Esophagus mucosa (tissue), 1 donor: ENCODE measurements at places on chromosomes 5 and 9. TPM values are rescaled to one million over a fixed set of nuclear protein-coding genes. Genes with fewer than 3 reads are reported as not detected.
A peak's percentile ranks its signal among the peaks of the same experiment; 100 is the strongest.

DNA sequence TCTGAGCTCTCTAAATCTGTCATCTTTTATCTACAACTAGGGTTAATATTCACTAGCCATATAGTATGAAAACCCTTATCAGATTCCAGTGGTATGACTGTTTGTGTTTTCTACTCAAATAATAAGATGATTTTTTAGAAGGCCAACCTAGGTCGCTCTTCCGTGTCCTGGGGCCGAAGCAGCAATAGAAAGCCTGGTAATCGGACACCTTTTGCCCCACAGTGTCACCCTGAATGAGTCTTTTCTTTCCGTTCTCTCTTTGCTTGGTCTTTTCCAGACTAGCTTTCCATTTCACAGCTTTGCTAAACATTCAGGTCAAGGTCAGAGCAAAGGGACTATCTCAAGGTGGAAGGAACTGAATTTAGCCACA is 243.3 kb upstream of the ANKRD55 start:
- ATAC-seq: no peak

The FAM163B gene
- not detected for total RNA-seq

GRCh38 chr9:85522459-85523092 is 219.2 kb downstream of the AGTPBP1 start:
- ATAC-seq: peak; percentile 35

- peak; percentile 76 for ATAC-seq
Measured at GRCh38 chr5:14144586-14145434, 1.7 kb downstream of the TRIO start.

The PCDHAC1 gene
- total RNA-seq: 0.04 TPM

GRCh38 chr5:96795626-96796025 is 12.1 kb downstream of the ERAP1 start:
- ATAC-seq: no peak

DNA sequence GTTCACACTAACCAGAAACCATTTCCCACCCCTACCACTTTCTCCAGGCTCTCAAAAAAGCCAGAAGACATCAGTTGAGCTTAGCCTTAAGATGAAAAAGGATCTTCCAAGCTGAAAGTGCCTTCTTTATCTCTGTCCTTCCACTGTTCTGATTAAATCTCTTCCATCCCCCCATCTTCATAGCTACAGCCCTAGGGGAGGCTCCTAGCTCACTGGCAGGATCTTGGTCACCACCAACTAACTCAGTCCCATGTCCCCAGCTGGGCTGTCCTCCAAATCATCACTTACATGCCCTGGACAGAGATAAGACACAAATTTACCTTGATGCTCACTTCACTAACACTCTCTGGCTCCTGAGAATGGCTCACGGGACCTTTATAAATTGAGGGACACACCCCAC is 14.3 kb downstream of the LCP2 start:
- no peak for ATAC-seq

DNA sequence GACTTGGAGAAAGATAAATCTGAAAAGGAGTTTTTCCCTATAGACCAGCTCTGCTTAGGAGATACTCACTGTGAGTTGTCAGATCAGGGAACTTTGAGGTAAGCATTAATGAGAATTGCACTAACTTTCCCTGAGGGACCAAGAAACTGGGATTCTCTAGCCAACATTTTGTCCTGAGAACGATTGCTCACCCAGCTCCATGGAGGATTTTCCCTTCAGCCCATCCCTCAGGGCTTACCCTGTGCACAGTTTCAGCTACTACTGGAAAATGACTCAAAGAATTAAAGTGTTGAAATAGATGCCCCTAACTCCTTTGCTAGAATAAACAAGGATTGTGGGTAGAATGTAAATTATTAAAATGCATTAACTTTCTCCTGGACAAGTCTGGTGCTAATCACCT is 237.2 kb upstream of the IL12B start:
- ATAC-seq: no peak

The SMIM27 gene
- total RNA-seq: 7.2 TPM

DNA sequence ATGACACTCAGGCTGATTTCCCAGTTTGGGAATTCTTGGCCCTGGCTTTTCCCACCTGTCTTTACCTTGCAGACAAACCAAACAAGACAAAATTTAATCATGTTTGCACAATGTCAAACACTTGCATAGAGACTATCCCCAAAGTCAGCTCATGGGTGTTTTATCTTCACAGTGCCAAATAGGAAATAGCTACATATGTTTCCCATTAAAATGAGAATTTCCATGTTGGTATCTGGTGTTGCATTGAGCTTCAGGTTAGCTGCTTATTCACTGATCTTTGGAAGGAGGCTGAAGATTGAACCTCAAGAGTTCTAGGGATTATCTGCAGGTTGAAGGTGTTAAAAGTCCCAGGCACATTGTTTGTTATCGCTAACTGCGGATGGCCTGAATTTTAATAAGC is 19.5 kb downstream of the MAP1B start:
- no peak for ATAC-seq

The TPPP gene
- 3.3 TPM for total RNA-seq

DNA sequence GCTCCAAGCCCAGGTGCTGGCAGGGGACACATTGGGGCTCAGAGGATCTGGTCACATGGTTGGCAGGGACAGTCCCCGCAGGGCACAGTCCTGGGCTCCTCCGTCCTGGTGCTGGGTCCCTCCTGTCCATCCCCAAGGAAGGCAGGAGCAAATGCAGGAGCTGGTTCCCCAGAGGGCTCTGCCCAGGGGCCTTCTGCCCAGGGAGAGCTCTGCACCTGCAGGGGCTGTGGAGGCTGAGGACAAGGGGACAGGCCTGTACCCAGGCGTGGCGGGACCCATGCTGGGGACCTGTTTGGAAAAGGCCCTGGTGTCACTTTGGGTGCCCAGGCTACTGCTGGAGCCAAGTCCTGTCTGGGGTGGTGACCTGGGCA is 7.2 kb downstream of the SPATA31E1 start:
- no peak for ATAC-seq

The SVEP1 gene
- 1.2 TPM for total RNA-seq
